Mucosa of gallbladder (tissue), 1 donor: ENCODE measurements at places on chromosomes 3 and 15. TPM values are rescaled to one million over a fixed set of nuclear protein-coding genes. Genes with fewer than 3 reads are reported as not detected.

DNA sequence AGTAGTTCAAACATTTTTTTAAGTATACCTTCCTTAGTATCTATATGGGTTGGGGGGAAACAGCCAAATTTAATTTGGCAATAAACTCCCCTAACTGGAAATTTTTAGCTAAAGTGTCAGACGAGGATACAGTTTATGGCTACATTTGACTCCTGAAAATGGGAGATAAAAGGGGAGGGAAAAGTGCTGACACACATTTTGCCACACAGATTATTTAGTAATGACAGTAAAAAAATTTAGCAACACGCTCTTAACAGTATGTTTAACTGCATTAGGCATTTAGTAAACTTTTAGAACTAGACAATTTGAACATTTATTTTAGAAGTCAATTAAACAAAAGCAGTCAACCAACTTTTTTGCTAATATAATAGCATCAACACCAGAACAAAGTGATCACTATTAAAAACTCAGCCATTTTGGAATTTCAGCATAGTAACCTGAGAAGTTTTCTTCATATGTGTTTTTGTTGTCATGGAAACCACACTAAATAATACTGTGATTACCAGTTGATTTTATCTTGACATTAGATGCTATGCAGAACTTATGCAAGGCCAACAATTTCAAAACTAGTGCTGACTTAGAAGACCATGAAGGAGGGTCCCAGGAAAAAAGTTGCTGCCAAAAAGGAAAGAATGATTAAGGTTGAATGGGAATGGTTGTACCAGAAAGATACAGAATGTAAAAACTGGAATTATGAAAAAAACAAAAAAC is 47.0 kb upstream of the TFG start:
- no peak for DNase-seq

DNA sequence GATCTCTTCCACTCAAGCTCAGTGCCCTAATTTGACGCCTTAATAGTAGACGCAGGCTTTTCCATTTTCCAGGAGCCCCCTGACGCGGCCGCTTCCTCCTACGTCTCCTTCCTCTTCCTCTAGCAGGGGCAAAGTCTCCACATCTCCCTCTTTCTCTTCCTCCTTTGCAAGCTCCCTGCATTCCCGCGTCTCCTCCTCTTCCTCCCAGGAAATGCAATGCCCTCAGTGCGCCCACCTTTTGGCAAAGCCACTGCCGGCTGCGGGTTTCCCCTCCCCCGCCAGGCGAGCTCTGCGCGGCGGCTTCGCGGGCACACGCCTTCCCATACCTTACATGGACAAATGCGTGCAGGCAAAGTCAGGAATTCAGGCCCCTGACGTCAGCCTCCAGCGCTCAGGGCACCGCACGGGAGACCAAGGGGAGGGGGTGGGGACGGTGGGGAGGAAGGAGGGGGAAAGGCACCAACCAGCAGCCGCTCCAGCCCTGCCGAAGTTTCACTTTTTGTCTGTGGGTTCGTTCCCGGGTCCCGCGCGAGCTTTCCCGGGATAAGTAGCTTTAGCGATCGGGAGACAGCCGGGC is 432 bp upstream of the LPP start:
- DNase-seq, result peak; percentile 83

Gene CCDC80
- total RNA-seq, result 67.8 TPM

- no peak for DNase-seq
Measured at GRCh38 chr3:38533285-38533976, 37.3 kb downstream of the EXOG start.

DNA sequence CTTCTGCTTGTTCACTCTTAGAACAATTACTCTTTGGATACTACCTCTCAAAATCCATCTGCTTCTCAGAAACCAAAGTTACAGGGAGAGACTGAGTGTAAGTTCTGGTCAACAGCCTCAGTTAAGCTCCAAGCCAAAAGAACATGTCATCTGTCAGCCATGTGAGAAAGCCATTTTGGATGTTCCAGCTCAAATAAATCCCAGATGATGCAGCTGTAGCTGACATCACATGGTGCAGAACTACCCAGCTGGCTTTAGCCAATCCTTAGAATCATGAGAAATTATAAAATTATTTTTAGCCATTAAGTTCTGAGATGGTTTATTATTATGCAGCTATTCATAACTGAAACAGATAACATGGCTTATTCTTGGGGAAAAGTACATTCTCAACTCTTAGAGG is 696.0 kb downstream of the ZNF385D start:
- DNase-seq, result no peak

GRCh38 chr15:52124270-52124880 is 11.8 kb upstream of the BCL2L10 start:
- DNase-seq, result no peak

GRCh38 chr3:100401674-100402041 is 319 bp downstream of the LNP1 start:
- DNase-seq, result peak; percentile 16

DNA sequence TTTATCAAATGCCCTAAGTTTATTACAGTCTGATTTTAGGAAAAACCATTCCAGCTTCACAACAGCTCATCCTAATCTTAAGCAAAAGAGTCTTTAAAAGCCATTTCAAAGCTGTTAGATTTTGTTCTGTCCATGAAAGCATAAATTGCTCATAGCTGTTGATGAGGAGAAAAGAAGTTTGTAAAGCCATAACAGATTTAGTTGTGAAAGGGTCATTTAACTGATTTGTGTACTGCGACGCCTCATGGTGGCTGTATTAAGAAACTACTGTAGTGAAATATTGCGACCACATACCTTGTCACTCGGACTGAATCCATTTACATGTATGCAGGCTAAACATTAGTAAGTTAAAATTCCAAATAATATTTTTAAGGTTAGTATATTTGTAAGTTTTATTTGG is 20.9 kb downstream of the BBX start:
- no peak for DNase-seq

Gene UBA3
- total RNA-seq, result 59.1 TPM

- DNase-seq, result no peak
Measured at GRCh38 chr3:68090571-68090970, 436.2 kb upstream of the SUCLG2 start.

DNA sequence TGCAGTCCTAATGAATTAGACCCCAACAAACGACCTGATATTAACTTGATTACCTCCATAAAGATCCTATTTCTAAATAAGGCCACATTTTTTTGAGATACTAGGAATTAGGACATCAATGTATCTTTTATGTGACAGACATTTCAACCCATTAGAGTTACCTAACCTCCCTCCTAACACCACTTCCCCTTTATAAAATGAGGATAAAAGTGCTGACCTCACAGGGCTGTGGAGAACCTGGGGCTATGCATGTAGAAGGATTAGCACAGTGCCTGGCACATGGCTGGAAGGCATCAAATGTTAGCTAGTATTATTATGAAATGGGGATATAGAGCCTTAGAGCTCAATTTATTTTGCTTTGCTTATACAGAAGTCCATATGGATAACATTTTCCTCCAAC is 53.5 kb upstream of the LRRN1 start:
- DNase-seq, result no peak

DNA sequence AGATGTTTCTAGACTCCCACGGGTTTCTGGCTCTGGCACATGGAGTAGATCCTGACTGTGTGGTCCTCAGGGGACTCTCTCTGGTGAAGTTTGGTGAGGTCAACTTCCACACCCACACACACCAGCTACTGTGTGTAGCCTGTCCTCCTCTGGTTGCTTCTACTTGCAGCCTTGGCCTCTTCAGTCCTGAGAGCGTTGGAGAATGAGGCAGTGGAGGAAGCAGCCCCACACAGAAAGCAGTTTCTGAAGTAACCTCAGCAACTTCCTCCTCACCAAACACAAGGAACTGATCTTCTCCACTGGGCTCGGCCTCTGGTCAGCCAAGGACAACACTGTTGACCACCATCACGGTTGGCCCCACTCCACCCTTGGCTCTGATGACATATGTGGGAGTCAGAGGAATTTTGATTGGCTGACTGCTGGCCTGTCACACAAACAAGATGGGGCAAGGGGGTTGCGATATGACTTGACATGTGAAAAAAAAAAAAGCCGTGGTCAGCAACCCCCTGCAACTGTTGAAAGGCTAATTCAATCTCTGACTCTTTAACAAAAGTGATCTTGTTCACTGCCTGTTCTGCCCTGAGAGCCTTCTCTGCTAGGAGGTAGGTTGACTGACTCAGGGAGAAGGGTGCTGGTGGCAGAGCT is 19.6 kb downstream of the CD86 start:
- no peak for DNase-seq

DNA sequence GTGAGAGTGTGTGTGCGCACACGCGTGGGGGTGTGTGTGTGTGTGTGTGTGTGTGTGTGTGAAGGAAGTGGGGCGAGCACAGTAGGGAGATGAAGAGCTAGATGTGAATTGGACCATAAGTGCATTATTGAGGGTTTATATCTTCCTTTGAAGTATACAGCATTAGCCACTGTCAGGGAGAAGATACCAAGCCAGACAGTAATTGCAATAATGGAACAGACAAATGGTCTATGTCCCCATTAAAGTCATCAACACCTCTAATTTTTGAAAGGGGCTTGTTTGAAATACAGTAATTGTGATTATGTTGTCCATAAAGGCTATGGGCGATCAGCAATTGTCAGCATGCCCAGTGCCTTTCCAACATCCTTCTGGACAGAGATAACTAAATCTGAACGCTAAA is 429.2 kb upstream of the NR2F2 start:
- no peak for DNase-seq
